ENCODE measurements at places on chromosomes 2 and 18.

DNA sequence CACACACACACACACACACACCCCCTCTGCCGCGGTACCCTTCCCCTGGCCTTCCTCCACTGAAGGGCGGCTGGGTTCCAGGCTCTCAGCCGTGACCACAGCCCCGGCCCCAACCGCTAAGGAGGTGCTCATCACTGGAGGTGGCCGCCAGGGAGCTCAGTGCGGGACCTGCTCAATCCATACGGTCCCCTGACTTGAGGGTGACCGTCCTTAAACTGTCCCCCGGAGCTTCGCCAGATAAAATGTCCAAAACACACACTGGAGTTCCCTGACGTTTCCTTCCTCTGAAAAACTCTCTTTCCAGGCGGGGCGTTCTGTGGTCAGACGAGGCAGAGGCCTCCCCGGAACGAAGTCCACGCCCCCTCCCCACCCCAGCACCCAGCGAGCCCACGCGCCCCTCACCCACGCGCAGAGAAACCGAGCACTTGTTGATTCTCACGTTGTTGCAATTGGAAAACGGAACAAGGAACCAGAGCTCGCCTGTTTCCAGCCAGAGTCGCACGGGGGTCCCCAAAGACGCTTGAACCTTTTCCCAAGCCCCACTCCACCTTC is 1.4 kb downstream of the MBP start:
- DNase-seq, result peak; percentile 67

GRCh38 chr2:190343089-190343535 is 277 bp upstream of the INPP1 start:
- peak; percentile 44 for DNase-seq

DNA sequence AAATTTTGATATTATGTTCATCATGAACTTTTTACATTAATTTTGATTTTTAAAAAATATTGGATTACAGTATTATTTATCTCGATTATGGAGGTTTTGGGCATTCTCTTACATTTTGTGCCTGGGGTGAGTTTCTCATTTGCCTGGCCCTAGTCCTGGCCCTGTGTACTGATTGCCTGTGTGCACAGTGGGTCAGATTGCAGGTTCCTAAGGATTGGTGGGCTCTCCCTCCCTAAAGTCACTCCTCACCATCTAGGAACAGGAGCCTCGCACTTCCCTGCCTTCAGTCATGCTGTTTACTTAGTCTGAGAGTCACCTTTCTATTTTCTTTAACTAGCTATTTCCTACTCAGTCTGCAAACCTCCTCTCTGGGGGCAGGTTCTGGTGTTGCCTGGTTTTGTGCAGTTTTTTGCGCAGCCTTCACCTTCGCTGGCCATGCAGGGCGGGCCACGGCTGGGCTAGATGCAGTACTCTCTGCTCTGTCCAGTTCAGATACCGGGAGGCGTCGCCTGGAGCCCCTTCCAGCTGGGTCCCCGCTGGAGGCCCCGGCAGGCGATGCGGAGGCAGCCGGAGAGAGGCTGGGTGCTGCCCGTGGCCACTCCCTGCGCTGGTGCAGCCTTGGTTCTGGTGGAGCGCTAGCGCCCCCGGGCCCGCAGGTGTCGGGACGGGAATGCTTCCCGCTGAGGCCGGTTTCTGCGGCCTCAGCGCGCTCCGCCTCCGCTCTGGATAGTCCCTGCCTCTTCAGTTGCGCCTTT is 23.3 kb upstream of the MC5R start:
- DNase-seq, result peak; percentile 39

- DNase-seq, result no peak
Observed at GRCh38 chr2:75495862-75496261, 64.9 kb downstream of the EVA1A start.

DNA sequence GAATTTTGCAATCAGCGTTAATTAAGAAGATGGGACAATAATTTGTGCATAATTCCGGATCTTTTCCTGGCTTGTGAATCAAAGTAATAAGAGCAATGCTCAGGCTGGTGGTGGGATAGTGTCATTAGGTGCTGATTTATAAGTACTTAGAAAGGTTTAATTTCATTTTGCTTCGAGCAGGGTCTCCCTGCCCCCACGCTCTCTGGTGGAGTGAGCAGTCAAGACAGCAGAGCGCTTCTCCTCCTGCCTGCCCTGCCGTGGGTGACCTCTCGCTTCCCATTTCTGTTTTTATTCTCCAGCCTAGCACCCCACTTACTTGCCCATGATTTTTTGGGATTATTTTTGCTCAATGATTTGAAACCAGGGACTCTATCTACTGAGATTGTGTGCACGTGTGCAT is 7.1 kb downstream of the ASB18 start:
- DNase-seq, result no peak

GRCh38 chr2:240732911-240733622 is 41.4 kb downstream of the AQP12A start:
- no peak for DNase-seq

DNA sequence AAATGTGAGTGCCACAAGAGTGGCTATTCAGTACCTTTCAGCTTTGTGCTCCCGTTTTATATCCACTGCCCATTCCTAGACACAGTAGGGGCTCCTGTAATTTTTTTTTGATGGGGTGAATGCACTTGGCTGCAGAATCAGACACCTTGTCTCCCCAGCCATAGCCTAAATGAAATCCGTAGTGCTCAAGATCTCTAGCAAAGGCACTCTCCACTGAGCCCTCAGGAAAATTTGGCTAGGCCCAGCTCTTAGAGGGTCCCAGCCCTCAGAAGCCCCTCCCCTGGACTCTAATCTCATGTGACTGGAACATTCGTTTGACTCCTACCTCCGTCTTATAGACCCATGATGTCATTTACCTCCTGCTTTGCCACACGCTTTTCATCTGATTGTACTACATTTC is 323.9 kb downstream of the SMAD2 start:
- no peak for DNase-seq

DNA sequence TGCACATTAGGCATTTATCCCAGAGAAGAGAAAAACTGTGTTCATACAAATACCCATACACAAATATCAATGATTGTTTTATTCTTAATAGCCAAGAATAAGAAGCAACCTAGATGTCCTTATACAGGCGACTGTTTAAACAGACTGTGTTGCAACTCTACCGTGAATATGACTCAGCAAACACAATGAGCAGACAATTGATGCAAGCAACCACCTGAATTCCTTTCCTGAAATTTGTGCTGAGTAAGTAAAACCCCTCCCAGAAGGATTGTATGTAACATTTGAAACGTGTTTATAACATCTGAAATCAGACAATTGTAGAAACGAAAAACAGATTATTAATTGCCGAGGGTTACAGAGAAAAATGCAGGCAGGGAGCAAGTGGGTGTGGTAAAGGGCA is 621.9 kb upstream of the SOX11 start:
- peak; percentile 45 for DNase-seq

DNA sequence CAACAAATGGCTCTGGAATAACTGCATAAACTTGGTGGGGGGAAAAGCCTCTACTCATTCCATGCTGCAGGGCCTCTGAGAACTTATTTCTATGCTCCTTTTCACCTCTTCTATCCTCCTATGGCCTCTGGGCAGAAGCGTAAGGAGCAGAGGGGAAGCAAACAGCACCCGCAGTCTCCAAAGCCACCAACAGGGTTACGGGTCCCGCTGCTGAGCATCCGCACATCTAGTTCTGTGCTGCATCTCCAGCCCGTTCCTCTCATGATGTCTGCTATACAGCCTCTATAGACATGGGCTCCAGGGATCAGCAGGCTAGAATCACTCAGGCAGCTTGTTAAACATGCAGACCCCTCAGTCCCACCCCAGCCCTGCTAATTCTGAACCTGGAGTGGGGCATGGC is 25.9 kb downstream of the PSTPIP2 start:
- DNase-seq, result no peak

GRCh38 chr18:459814-460593 is 40.5 kb downstream of the COLEC12 start:
- no peak for DNase-seq

DNA sequence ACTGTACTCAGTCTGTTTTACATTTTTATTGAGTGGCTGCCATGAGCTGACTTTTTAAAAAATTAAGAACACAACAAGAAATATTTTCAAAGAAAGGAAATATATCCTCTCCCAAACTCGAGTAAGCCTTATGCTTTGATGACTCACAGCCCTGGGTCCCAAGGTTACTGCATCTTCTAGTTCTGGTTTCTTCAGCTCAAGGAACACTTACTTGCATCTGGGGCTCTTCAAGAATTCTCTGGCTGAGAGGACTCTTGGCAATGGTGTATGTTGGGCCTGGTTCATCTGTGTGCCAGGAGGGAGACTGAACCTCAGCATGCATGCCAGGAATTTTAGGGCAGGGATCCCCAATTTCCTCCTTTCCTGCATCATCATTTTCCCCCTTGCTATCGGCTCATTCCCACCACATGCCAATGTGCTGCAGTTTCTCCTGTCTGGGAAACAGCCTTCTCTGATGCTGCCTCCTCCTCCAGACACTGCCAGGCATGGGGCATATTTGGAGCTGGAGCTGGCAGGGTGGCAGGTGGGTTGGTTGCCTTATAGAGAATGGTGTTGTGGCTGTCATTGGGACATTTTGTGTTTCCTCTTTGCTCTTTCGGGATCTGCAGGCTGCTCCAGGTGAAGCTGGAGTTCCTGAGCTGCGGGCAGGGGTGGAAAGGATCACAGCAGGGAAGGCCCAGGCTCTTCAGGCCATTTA is 192.2 kb upstream of the HS6ST1 start:
- DNase-seq, result peak; percentile 76

- DNase-seq, result no peak
Observed at GRCh38 chr2:134479696-134480330, 225.9 kb downstream of the MGAT5 start.

DNA sequence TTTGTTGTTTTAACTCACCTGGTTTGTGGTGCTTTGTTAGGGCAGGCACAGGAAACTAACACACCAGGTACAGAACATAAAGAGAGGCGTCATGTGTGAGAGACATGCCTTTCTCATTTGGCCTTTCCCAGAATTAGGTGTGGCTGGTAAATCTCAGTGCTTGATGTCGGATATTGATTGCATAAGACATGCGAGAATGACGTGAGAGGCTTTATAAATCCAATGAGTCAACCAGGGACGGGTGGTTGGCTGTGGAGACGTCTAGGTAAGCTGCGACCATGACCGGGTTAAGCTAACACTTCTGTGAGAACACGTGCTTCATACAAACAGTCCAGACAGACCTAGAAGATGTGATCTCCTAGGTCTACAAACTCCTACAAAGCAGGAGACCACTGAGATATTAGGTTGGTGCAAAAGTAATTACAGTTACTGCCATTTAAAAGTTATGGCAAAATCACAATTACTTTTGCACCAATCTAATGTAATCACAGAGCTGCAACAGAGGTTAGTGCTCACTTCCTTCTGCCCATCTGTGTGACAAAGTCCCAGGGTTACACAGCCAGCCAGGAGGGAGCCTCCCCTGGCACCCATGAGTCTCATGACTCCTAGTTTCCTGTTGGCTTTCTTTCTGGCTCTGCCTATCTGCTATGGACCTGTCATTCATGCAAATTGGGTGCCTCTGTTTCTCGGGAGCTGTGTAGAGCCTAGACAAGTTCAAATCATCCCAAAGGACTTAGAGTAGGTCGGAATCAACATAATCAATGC is 98.9 kb upstream of the ATP8B1 start:
- peak; percentile 58 for DNase-seq

- DNase-seq, result no peak
Observed at GRCh38 chr2:20662308-20662937, 4.5 kb upstream of the GDF7 start.

DNA sequence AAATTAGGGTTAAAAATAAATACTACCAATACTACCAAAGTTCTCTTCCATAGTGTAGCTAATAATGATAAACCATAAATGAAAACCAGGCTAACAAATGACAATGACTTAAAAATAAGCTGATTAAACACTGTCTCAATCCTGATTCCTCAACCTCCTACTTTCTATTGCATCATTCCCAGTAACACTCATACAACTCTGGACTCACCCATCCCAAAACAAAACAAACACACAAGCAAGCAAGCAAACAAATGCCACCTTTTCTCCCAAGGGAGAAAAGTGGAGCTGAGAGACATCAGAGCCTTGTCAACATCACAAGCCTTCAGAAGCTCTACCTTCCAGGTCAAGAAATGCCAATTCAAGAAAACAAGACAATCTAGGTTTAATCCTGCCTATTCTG is 620.7 kb downstream of the NYAP2 start:
- DNase-seq, result no peak

GRCh38 chr2:30933496-30933895 is 126.2 kb upstream of the CAPN13 start:
- no peak for DNase-seq

- no peak for DNase-seq
Observed at GRCh38 chr2:10524341-10524740, 76.2 kb upstream of the ODC1 start.

DNA sequence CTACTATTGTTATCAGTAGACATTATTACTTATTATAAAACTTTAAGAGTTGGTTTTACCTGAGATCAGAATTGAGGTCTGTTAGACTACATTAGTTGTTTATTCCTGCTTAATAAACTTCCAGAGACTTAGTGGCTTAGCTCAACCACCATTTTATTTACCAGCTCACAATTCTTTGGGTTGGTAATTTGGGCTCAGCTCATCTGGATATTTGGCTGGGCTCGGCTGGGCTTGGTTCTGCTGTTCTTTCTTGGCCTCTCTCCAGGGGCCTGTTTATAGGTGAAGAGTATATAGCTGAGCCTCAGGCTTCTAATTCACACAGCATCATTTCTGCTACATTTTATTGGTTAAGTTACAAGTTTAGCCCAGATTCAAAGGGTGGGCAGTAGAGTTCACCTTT is 67.9 kb downstream of the CCDC138 start:
- no peak for DNase-seq

DNA sequence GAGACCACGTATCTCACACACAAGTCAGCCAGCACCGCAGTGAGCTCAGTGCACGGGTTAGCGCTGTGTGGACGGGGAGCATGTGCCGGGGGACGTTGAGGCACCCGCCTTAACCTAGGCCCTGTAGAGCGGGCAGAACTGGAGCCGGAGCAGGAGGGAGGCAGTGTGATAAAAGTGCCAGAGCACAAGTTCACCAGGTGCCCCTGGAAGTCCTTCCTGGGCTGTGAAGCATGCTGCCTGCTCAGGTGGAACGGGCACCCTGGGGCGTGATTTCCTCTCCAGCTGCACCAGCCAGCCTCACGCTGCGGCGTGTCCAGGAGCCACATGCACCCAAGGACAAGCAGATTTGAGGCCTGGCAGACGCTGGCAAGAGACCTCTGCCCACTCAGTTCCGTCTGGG is 50.3 kb downstream of the ITGB1BP1 start:
- no peak for DNase-seq

DNA sequence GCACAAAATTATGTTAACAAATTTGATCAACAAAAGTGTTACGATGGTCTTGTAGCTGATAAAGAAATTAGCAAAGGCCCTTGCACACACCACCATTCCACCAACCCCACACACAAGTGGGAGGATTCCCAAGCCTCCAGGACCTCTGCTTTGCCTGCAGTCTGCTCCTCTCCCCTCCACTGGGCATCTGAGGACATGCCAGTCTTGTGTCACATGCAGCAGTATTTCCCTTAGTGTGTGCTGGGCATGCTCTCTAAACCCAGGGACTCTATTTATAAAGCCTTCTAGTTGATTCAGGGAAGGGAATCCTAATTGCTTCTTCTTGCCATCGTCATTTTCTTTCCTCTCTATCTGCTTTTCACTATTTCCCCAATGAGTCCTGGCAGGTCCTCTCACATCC is 53.3 kb downstream of the KCTD18 start:
- no peak for DNase-seq

GRCh38 chr2:70188460-70188859 is 2.4 kb downstream of the C2orf42 start:
- peak; percentile 12 for DNase-seq

GRCh38 chr2:17792515-17792914 is 23.7 kb upstream of the MSGN1 start:
- DNase-seq, result no peak

Data from choroid plexus epithelial cell (primary cell).